NCI-H1092 treated with DMSO at 0.1 percent for 48 hours (cell line): ENCODE measurements at places on chromosomes 6 and 20.

GRCh38 chr20:43438578-43439316 is 18.9 kb upstream of the SRSF6 start:
- DNase-seq: no peak

DNA sequence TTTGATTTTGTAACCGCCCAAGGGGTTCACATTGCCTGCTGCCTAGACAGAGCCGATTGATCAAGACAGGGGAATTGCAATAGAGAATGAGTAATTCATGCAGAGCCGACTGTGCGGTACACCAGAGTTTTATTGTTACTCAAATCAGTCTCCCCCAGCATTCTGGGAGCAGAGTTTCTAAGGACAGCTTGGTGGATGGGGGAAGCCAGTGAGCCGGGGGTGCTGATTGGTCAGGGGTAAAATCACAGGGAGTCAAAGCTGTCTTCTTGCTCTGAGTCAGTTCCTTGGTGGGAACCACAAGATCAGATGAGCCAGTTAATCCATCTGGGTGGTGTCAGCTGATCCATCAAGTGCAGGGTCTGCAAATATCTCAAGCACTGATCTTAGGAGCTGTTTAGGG is 60.0 kb upstream of the EZR start:
- no peak for DNase-seq

DNA sequence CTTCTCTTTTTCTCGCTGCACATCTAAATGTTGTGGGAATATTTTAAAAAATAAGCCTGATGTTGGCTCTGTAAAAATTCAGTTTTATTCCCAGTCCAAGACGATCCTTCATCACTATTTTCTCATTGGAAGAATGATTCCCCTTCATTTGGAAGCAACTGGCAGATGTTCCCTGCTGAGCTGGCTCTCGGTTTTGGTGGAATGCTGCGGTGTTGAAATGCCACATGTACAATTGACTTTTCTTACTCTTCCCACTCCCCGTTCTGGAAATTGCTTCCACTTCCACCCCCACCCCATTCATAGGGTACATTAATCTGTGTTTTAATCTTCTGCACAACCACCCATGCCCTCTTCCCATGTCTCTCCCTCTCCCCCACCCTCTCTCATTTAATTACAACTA is 496.3 kb upstream of the MAP3K7 start:
- DNase-seq: no peak

DNA sequence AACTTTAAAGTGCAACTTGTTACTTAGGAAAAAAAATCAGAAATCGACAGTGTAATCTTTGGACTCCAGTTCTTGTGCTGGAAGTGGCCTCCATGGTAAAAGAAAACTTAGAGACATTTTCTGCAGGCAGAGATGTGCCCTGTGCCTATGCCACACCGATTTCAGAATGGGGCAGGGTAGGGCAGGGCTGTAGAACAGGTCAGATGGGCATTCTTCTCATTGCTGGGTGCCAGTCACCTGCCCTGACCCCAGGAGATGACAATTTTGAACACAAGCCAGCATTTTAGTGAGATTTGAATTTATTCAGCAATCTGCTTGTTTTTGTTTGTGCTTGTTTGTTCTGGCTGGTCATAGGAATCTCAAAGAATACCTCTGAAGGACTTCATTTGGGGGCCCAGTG is 63.3 kb downstream of the SASH1 start:
- DNase-seq: no peak

- no peak for DNase-seq
These were observed 61.7 kb downstream of the E2F3 start for GRCh38 chr6:20463396-20463795.
